Central memory CD8-positive, alpha-beta T cell (primary cell): ENCODE measurements at places on chromosomes 11 and 22.

- no peak for DNase-seq
Measured at GRCh38 chr11:791658-792534, 2.0 kb upstream of the CEND1 start.

GRCh38 chr11:32256466-32256865 lies 165.6 kb downstream of the RCN1 start:
- DNase-seq: no peak

GRCh38 chr22:39917776-39918495 lies 17.1 kb downstream of the GRAP2 start:
- DNase-seq: no peak

GRCh38 chr11:1281974-1282365 lies 27.5 kb downstream of the TOLLIP start:
- DNase-seq: no peak

GRCh38 chr11:34775417-34775888 lies 140.7 kb downstream of the APIP start:
- DNase-seq: no peak

DNA sequence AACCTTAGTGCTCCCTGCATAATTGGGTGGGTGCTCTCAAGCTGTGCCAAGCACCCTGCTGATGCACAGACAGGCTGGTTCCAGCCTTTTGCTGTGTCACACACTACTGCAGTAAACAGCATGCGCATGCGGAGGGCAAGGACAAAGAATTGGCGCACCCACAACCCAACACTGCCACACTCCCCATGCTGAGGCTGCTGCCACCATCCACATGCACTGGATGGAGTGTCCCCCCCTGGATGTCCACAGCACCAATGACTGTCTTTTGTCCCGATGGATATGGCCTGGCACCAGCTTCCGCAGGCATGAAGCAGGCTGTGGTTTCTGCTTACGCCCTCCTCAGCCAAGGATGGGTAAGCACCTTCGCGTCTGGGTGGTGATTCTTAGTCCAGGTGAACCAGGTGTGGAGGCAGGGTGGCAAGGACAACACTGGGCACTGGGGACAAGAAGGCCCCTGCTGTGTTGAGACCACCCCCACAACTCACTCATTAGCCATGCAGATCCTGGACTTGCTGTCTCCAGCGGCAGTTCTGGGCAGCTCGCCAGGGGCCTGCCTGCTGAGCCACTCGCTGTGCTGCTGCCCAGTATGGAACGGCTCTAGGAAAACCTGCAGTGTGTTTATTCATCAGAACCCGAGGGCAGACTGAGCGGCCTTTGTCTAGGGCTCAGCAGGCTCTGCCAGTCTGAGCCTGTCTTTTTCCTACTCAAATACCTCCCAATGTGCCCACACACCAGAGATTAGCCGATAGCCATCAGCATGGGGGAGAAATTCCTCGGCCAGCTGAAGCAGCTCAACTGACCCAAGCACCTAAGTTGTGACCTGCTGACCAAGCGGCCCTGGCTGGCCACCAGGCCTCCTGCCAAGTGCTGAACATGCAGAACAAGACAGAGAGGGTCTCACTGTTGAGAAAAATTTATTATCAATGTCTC lies 8.2 kb upstream of the NAP1L4 start:
- no peak for DNase-seq

GRCh38 chr22:46974077-46974476 lies 211.6 kb downstream of the TBC1D22A start:
- DNase-seq: no peak

DNA sequence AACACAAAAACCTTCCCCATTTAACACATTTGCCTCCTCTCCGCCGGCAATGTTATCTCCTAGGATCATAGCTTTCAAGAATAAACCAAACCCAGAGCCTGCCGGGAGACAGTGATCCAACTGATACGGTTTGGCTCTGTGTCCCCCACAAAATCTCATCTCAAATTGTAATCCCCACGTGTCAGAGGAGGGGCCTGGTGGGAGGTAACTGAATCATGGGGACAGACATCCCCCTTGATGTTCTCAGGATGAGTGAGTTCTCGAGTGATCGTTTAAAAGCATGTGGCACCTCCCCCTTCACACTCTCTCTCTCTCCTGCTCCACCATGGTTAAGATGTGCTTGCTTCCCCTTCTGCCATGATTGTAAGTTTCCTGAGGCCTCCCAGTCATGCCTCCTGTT lies 33.3 kb downstream of the RBFOX2 start:
- no peak for DNase-seq

- no peak for DNase-seq
Measured at GRCh38 chr22:43988960-43989359, 33.7 kb downstream of the SAMM50 start.

GRCh38 chr11:67651976-67652781 lies 1.6 kb upstream of the ACY3 start:
- DNase-seq: no peak

DNA sequence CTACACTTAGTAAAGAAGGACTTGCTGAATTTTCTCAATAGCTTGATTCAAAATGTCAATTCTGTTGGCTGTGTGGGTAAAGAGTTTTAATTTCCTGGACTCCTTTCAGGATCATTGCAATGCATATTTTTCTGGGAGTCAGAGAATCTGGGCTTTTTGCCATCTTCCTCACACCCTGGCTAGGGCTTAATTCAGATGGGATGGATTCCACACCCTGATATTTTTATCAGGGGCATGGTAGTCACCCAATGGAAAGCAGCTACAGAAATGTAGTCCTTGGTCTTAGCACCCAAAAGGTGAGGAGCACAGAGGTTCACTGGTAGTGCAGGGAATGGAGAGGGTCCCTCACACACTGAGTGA lies 79.3 kb downstream of the SGSM3 start:
- DNase-seq: no peak

DNA sequence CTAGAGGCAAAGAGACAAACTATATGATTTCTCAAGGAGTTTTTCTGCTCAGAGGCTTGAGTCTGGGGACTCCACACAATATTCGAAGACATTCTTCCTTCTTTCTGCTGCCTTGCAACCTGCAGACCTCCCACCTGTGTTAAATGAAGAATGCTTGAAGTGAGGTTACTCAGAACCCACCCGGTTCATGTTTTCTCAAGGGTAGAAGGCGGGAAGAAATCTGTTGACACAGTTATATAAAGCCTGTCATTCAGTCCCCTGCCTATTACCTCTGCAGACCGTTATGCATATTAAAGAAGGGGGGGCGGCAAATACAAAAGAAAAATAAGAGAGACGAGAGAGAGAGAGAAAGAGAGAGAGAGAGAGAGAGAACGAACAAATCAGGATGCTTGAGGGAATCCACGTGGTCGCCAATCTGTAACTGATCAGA lies 2.2 kb upstream of the KMT2A start:
- DNase-seq: no peak

DNA sequence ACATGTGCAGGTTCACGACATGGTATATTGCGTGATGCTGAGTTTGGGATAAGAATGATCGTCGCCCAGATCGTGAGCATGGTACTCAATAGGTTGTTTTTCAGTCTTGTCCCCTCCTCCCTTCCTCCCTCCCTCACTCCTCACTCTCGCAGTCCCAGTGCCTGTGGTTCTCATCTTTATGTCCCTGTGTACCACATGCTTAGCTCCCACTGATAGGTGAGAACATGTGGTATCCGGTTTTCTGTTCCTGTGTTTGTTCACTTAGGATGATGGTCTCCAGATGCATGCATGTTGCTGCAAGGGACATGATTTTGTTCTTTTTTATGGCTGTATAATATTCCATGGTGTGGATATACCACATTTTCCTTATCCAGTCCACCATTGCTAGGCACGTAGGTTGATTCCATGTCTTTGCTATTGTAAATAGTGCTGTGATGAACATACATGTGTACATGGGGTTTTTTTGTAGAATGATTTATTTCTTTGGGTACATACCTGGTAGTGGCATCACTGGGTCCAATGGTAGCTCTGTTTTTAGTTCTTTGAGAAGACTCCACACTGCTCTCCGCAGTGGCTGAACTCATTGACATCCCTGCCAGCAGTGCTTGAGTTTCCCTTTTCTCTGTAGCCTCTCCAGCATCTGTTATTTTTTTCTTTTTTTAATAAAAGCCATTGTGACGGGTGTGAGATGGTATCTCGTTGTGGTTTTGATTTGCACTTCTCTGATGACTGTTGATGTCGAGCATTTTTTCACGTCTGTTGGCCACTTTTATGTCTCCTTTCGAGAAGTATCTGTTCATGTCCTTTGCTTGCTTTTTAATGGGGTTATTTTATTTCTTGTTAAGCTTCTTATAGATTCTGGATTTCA lies 16.4 kb downstream of the ZBED4 start:
- DNase-seq: peak; percentile 54

DNA sequence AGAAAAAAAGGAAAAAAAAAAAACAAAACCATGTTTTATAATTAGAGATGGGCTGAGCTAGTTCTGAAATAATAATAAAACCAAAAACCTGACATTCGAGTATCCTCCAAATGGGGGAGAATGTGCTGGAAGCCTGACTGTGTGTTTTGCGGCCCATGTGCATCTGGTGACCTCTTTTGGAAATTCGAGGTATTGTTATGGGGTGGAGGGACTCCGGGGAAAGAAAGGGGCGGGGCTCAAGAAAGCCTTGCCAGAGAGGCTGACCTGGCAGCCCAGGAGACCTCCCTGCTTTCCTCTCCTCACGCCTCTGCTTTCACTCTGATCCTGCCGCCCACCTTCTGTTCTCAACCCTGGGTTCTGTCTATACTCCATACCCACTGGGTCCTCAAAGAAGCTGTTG lies 72.9 kb downstream of the CTTN start:
- DNase-seq: no peak

DNA sequence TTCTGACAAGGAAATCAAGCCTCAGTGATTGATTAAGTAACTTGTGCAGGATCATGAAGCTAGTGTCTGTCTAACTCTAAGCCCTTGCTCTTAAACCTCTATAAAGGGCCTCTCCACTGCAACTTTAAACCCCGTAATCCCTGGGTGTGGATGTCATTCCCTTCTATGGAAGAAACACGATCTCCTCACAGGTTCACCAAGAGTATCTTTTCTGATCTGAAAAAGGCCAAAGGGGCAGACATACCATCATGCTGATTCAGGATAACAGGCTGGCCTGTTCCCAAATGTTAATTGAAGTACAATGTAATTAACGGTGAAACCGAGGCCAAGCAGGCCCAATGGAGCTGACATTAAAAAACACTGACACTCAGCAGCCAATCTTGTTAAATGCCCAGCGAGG lies 17.1 kb downstream of the TTC12 start:
- DNase-seq: no peak

- no peak for DNase-seq
Measured at GRCh38 chr11:35893796-35894475, 49.9 kb upstream of the LDLRAD3 start.

- DNase-seq: no peak
Measured at GRCh38 chr22:48651981-48652538, 1175.6 kb downstream of the BRD1 start.

GRCh38 chr11:11876458-11876857 lies 34.7 kb downstream of the USP47 start:
- DNase-seq: no peak

- no peak for DNase-seq
Measured at GRCh38 chr11:22780952-22781593, 48.5 kb downstream of the SVIP start.

DNA sequence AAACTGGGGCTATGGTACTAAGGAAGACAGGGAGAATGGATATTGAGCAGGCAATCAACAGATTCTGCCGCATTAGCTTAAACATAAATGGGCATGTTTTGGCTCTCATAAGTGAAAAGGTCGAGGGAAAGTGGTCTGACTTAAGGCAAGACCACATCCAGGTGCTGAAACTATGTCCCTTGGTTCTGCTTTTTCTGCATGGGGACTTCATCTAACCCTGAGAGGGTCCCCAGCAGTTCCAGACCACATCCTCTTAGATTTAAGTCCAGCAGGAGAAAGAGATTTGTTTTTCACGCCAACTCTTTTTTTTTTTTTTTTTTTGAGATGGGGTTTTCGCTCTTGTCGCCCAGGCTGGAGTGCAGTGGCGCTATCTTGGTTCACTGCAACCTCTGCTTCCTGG lies 5.5 kb downstream of the RPS6KA4 start:
- no peak for DNase-seq

- DNase-seq: no peak
Measured at GRCh38 chr22:31861226-31861840, 83.0 kb upstream of the YWHAH start.

GRCh38 chr11:16678466-16679116 lies 59.9 kb upstream of the C11orf58 start:
- DNase-seq: no peak

DNA sequence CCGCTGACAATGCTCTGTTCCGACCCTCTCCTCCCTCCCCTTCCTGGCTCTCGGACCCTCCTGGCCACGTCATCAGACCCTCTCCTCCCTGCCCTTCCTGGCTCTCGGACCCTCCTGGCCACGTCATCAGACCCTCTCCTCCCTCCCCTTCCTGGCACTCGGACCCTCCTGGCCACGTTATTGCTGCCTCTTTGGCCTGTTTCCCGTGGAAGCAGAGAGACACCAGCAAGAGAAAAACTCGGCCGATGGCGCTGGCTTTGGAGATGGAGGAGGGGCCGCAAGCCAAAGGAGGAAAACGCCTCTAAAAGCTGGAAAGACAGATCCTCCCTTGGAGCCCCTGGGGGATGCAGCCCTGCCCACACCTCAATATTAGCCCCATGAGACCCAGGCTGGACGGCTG lies 463.3 kb downstream of the BRD1 start:
- no peak for DNase-seq

GRCh38 chr22:34902335-34902734 lies 163.6 kb upstream of the ISX start:
- no peak for DNase-seq

DNA sequence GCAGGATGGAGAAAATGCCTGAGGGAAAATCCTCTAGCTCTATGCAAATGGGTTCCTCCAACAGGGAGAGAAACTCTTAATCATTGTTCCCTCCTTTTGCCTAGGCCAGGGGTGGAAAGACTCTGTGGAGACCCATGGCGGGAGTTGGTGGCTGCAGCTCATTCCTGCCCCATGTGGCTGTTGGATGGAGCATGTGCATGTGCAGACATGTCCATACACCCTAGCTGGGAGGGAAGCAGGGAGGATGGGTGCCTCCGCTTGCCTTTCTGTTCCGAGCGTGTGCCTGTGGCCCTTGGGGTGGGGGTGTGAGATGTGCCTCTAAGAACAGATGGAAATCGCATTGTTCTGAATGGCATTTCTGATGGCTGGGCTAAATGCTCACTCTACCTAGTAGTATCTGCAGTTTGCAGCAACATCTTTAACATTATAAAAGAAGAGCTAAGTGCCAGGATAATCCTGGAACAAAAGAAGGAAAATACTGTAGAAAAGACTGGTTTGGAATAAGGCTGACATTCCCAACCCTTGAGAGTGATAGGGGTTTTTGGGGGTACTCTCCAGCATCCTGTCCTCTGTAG lies 31.7 kb downstream of the METTL15 start:
- DNase-seq: no peak

DNA sequence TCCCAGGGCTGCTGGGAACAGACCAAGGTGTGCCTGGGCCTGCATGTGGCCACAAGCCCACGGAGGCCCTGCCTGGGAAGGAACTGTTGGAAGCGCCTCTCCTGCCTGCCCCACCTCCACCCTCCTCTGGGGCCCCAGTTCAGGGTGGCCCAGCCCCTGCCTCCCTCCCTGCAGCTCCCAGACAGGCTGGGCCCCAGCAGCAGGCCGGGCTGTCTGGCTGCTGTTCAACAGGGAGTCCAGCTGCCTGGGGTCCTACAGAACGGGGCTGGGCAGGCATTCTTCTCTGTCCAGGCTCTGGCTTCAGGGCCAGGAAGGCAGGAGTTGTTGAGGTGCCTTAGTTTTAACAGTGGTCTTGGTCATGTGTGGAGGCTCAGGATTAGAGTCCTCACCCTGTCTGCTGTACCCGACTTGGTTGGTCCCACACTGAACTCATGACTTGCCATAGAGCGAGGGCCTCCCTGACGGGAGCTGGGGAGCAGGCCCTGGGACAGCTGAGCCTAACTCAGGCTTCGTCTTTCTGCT lies 11.8 kb downstream of the PRDM11 start:
- no peak for DNase-seq
